ENCODE measurements at places on chromosomes 12 and 14.

GRCh38 chr14:20529806-20530205, 24.5 kb downstream of the RNASE10 start:
- DNase-seq: no peak

DNA sequence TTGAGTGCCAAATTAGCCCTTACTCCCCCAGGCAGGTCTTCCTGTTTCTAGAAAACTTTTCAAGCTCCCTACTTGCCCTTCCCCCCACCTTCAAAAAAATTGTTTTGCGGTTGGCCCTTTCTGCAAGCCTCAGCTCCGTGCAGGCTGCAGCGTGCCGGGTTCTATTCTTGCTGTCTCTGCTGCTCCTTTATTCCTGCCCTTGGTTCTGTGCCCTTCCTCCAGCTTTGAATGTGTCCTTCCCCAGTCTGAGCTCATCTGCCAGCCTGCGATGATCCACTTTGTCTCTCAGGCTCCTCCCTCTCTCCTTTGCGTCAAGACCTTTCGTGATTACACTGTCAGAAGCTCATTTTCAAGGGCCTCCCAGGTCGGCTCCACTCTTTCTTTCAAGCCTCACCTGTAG, 98.6 kb downstream of the IRF2BPL start:
- peak; percentile 71 for DNase-seq

GRCh38 chr12:563250-563781, 99.9 kb downstream of the NINJ2 start:
- peak; percentile 46 for DNase-seq

- no peak for DNase-seq
These were observed 2.2 kb upstream of the KRT80 start for GRCh38 chr12:52193991-52194390.

- no peak for DNase-seq
These were observed 4.4 kb upstream of the AMIGO2 start for GRCh38 chr12:47084172-47084571.

- DNase-seq: no peak
These were observed 248.1 kb downstream of the GLT1D1 start for GRCh38 chr12:129101404-129101803.

GRCh38 chr12:30200864-30201263, 417.1 kb upstream of the TMTC1 start:
- DNase-seq: no peak

- DNase-seq: no peak
These were observed 89.3 kb upstream of the RFX4 start for GRCh38 chr12:106493531-106493930.

DNA sequence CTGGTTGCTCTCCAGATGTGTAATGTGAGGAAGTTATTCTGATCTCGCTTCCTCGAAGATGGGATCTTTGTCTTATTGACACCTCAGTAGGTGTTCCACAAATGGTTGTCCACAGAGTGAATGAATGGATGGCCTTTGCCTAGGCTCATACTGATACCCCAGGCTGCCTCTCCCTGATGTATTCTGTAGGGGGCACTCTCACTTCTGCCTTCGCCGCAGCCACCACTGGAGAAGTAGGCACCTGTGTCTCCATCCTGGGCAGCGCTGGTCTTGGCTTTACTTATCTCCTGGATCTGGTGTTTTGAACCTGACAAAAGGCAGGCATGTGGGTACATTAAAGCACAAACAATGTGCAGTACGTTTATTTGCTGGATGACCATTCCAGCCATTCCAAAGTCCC, 82.1 kb downstream of the ZFP36L1 start:
- no peak for DNase-seq

DNA sequence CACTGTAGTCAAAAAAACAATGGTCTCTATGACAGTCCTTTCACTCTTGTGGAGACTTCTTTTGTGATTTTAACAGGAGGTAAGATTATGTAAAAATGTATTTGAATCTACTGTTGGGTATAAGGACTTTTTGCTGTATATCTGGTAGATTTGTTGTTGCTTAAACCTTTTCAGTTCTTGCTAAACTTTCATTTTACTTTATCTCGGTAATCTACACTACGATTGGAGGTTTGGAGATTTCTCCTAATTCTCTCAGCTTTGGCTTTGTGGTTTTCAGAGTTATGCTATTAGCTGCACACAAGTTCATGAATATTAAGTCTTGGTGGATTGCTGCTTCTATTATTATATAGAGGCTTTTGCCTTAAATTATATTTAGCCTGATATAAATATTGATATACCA, 116.6 kb upstream of the HIF1A start:
- DNase-seq: no peak

DNA sequence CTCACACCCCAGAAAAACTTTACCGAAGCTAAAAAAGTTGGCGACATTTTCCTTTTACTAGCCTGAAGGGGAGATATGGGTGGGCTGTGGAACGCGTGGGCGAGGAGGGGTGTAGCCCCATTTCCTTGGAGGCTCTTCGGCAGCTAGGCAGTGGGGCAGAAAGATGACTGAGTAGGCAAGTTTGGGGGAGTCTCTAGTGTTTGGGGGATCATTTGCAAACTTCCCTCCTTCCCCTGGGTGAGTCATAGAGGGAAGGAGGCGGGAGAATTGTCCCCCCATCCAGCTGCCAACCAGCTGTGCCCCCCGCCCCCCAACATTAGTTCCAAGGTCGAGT, 2.3 kb downstream of the GLI1 start:
- DNase-seq: no peak

GRCh38 chr12:666066-666465, 2.8 kb upstream of the NINJ2 start:
- no peak for DNase-seq

DNA sequence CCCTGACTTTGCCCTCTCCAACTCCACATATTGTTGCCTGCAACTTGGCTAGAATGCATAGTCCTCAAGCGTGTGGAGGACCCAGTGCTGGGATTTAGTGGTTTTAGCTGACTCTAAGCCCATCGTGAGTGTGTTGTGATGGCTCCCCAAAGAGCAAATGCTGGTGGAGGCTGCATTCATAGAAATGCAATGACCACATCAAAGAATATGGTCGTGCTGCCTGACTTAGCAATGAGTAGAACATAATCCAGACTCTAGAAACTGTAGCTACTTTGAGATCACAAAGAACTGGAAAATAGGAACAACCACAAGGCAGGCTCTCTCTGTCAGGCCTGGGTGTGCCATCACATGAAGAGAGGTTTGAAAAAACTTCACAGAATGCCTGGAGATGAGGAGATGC, 1.3 kb downstream of the DYRK4 start:
- DNase-seq: no peak
